ENCODE measurements at places on chromosomes 12 and 14. TPM values are rescaled to one million over a fixed set of nuclear protein-coding genes. Genes with fewer than 3 reads are reported as not detected.

TUNAR gene
- not detected for total RNA-seq

DNA sequence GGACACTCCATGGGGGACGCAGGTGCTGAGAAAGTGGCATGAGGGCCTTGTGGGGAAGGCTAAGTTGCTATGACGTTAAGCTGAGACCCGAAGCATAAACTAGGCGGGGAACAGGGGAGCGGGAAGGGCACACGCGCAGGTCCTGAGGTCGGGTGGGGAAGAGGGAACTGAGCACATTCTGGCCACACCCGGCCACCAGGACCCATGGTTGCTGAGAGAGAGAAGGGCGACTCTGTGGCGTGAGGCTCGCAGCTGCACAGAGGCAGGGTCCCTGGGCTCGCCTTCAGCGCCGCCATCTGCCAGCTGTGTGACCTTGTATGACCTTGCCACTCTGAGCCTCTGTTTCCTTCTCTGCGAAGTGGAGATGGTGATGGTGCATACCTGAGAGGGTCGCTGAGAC, 182.5 kb downstream of the PHETA1 start:
- peak; percentile 11 for DNase-seq

DNAH10 gene
- total RNA-seq: 0.22 TPM

DNA sequence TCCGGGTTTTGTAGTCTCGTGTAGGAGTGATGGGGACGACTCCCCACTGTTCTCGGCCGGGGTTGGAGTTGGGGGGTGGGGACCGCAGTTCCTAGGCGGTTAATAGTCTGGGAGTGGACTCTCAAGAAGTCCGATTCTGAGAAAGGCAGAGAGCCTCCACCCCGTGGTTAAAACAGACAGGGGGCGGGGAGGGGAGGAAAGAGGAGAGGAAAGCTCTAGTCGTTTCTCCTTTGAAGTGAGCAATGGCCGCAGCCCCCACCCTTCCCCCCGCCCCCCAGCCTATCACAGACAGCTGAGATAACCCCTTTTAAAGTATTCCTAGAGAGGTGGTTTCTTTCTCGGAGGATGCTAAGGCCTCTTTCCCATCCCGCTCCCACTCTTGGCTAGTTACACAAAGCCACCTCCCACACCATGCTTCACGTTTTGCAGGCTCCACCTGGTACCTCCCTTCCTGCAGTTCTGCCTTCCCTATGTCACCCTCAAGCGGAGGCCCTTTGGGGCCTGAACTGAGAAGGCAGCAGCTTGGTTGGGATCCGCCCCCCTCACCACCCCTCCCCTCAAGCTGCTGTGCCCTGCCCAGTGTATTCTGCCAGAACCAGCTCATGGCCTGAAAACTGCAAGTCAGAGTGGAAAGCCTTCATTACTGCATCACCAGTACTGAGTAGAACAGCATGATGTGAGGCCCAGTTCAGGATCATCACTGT, 853 bp downstream of the USP5 start:
- DNase-seq: no peak

DNA sequence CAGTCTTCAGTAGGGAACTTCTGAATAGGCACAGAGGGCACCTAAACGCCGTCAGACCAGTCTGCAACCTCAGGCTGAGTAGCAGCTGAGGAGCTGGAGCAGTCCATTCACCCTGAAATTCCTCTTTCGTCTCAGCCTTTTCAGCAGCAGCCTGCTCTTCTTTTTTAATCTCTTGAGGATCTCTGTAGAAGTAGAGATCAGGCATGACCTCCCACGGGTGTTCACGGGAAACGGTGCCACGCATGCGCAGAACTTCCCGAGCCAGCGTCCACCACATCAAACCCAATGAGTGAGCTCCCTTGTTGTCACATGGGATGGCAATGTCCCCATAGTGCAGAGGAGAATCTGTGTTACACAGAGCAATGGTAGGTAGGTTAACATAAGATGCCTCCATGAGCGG, 11.1 kb upstream of the MARK3 start:
- no peak for DNase-seq

TRHDE gene
- total RNA-seq: 1.3 TPM

- no peak for DNase-seq
Measured at GRCh38 chr12:57092529-57092862, 3.6 kb downstream of the NAB2 start.

DNA sequence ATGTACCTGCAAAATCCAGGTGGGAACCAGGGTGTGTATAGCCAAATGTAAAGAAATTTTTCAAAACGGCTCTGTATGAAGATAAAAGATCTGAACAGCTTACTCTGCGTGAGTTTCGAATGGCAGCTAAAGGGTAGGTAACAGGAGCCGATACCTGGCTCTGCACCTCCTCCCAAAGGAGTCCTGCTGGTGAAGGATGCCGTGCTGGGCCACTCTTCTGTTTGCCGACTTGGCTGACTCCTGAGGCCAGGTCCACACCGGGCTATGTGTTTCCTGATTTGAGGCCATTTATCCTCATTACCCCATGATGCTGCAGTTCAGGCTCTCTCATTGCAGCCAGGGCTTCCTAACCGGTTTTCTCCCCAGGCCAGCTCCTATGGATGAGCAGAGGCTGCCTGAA, 244.6 kb downstream of the SLC41A2 start:
- DNase-seq: no peak

DNA sequence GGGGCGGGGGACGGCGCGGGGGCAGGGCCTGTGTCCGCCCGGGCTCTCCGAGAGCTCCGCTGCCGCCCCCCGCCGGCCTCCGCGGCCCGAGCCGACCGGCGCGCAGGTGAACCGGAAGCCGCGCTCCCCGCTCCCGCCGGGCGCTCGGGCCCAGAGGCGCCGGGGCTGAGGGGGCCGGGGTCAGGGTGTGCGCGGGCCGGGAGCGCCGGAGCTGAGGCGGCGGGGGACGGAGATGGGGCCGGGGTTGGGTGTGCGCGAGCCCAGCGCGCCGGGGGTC, 431 bp downstream of the HIP1R start:
- DNase-seq: no peak

FSCB gene
- not detected for total RNA-seq

- no peak for DNase-seq
Measured at GRCh38 chr12:15497671-15498292, 175.5 kb downstream of the PTPRO start.

DNA sequence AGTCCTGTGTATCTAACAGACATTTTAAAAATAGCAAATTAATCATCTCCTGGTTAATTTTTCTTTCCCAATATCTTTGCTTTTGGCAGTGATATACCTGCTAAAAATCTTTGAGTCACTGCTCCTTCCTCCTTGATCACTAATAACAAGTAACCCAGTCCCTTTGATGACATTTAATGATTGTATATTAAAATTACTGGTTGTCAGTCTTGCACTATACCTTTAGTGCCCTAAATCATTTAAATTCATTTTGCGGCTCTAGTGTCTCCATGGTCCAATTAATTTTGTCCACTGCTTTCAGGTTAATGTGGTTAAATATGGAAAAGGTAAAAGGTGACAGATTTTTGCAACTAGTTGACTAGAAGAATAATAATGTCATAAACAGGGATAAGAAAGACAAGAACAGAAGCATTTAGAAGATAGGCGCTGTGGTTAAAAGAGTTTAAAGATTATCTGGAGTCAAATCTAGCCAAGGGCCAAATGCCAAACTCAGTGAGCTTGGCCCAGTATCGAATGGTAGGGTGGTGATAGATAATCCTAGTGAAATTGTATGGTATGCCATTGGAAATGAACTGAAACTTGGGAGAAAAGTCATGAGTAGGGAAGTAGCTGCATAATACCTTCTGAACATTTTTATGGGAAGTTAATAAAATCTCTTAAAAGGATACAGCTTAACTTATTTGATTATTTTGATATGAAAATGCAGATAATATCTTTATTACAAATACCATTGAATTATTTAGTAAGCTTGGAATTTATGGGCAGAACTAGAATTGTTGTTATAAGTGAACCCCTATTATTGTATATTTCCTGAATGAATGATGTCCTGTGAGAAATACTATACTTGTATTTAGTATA, 115.0 kb downstream of the PCNX1 start:
- no peak for DNase-seq

PMEL gene
- not detected for total RNA-seq

DNA sequence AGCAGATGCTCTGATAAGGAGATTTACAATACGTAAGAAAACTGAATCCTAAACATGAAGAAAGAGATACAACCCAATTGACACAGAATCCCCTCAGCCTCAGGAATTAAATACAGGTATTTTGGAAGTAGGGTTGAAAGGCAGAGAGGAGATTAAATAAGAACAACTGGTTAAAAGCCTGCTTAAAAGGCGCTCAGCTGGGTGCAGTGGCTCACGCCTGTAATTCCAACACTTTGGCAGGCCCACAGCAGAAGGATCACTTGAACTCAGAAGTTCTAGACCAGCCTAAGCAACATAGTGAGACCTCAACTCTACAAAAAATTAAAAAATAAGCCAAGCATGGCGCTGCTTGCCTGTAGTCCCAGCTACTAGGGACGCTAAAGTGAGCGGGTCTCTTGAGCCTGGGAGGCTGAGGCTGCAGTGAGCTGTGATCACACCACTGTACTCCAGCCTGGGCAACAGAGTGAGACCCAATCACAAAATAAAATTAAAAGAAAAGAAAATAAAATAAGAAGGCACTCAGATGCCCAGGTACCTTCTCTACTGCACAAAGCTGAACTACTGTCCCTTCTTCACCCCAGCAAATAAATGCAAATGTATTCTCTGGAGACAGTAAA, 32.9 kb downstream of the MED13L start:
- DNase-seq: no peak

- peak; percentile 79 for DNase-seq
Measured at GRCh38 chr14:74712499-74713394, at the start of the genes AREL1 and FCF1. Gene AREL1 (minus strand): TSS chr14:74713080. CDS start chr14:74685615, 27,465 bp downstream. Gene FCF1 (plus strand): TSS chr14:74713144. CDS start chr14:74713198, 54 bp downstream.

DNA sequence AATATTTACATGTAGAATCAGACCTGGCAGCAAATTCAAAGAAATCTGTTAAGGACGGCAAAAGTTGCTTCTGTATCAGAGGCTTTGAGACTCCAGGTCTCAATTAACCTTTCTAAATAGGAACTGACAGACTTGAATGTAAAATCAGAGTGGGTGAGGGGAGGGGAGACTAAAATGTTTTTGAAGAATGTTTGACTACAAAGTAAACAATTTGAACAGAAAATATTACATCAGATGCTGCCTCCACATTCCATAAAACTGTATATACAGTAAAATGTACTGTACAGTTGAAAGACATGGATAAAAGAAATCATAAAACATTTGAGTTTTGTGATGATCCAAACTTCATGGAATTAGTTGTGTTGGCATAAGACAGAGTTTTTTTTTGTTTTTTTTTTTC, 49.5 kb upstream of the POC1B start:
- no peak for DNase-seq

DNA sequence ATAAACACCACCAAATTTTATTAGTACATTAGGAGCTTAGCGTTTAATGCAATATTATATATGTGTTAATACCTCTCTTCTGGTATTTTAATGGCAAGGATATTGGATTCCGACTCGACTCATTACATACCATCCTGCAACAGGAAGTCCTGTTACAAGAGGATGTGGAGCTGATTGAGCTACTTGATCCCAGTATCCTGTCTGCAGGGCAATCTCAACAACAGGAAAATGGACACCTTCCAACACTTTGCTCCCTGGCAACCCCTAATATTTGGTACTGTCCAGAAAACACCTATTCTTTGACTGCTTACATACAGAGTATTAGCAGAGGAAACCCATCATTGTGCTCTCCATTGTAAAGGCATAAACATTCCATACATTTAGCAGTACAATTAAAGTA, 45.2 kb downstream of the VEZT start:
- DNase-seq: no peak

GRCh38 chr12:459430-460258, at the start of gene B4GALNT3:
Gene B4GALNT3 (plus strand): TSS chr12:459939. CDS start chr12:460377, 438 bp downstream.
- no peak for DNase-seq

OLR1 gene
- total RNA-seq: 0.24 TPM

- DNase-seq: no peak
Measured at GRCh38 chr14:55221186-55221585, 29.8 kb upstream of the DLGAP5 start.
